NCI-H187 (cell line): ENCODE measurements at places on chromosomes 6 and 20.

GRCh38 chr6:163955756-163956155 lies 541.2 kb downstream of the QKI start:
- DNase-seq, result no peak

GRCh38 chr6:75602246-75603105 lies 796 bp downstream of the SENP6 start:
- DNase-seq, result peak; percentile 30

DNA sequence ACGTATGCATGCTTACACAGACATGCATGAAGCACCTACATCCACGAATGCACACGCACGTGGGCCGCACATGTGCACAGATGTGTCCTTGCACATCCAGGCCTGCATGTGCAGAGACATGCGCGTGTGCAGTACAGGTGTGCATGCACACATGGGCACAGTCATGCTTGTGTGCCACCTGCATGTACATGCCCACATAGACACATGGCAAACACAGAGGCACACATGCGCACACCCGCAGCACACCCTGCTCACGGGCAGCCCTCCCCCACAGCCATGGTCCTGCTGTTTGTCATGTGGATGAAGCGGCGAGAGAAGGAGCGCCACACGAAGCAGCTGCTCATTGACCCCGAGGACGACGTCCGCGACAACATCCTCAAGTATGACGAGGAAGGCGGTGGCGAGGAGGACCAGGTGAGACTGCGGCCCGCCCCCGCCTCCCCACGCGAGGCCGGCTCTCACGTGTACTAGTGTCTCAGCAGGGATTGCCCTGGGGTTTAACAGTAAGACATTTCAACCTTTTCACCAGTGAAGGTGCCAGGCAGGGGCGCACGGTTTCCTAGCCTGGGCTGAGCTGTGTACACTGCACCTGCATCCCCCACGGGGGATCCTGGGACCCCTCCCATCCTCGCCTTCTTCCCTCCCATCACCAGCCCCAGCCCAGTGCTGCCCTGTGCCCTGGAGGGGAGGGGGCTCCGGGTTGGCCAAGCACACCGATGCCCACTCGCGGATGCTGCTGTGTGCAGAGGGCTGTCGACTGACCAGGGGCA lies 132.8 kb downstream of the TAF4 start:
- DNase-seq, result no peak

DNA sequence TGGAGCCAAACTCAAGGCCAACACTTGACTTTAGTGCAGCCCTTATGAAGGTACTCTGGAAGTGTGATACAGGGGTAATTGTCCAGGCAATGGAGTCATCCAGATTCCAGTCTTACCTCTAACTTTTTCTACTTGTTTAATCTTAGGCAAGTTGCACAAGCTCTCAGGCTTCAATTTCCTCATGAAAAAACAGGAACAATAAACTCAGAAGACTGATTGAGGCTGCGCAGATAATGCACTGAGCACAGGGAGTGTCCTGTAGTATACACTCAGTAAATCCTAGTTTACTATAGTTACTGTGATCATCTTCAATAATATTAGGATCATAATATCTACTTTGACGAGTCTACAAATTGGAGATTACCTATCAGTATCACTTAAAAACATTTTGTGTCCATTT lies 127.5 kb upstream of the SMLR1 start:
- DNase-seq, result no peak

GRCh38 chr6:166692723-166693302 lies 65.8 kb upstream of the RPS6KA2 start:
- DNase-seq, result no peak

DNA sequence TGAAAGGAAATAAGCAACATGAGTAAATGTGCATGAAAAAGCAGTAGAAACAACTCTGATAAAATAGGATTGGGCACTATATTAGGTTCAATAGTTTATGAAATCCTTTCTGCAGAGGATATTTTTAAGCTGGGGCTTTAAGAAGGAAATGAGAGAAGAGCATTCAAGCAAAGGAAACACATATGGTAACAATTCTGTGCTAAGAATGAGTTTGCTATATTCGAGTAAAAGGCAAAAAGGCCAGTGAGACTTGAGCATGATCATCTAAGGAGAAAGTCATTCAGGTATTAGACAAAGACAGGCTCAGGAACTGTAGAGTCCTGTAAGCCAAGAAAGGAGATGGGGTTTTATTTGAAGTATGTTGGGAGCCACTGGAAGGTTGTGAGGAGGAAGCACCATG lies 387.1 kb upstream of the FLRT3 start:
- no peak for DNase-seq
